ENCODE measurements at places on chromosomes 2 and 18. TPM values are rescaled to one million over a fixed set of nuclear protein-coding genes. Genes with fewer than 3 reads are reported as not detected.
A peak's percentile ranks its signal among the peaks of the same experiment; 100 is the strongest.

- DNase-seq = no peak
These were observed 1.3 kb upstream of the SP3 start for GRCh38 chr2:173966274-173967098.

DNA sequence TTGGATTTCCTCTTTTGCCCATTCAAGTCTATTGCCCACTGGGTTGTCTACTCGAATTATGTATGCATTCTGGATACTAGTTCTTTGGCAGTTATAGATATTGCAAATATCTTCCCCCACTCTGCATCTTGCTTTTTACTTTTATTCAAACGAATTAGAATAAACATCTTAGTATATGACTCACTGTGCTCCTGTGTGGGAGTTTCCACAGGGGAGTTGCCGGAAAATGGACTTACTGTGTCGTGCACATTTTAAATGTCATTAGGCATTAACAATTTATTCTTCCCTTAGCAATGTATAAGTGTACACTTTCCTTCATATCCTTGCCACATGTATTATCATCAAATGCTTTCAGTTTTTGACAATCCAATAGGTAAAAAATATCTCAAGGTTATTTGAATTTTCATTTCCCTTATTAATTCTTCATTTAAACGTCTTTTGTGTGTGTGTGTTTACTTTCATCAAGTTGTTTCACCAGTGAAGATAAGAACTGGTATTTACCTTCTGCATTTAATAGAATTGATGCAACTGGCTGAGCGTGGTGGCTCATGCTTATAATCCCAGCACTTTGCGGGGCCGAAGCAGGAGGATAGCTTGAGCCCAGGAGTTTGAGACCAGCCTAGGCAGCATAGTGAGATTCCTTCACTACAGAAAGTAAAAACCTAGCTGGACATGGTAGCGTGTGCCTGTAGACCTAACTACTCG is 4.6 kb upstream of the UGT1A5 start:
- DNase-seq = no peak

DNA sequence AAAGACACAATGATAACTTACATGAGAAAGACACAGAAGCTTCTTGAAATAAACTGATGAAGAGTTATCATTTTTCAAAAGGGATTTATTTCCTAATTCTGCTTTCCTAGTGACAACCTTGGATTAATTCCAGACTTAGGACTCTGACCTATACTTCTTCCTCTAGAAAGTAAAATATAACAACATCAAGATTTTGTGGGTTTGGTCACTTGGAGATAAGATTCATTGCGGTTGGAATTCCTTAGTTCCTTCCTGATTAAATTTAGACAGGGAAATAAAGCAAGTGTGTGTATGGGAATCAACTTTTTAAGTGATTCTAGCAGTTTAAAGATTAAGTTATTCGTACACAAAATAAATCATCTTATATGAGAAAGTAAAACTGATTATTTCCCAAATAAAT is 208.4 kb upstream of the CCDC150 start:
- DNase-seq = no peak

GRCh38 chr18:44517136-44517535 is 163.6 kb upstream of the SETBP1 start:
- DNase-seq = no peak

GRCh38 chr2:47196499-47196898 is 41.4 kb upstream of the STPG4 start:
- DNase-seq = no peak

GRCh38 chr2:40105593-40105992 is 326.5 kb upstream of the THUMPD2 start:
- no peak for DNase-seq

- no peak for DNase-seq
These were observed 13.0 kb downstream of the DTNA start for GRCh38 chr18:34723143-34723542.

DNA sequence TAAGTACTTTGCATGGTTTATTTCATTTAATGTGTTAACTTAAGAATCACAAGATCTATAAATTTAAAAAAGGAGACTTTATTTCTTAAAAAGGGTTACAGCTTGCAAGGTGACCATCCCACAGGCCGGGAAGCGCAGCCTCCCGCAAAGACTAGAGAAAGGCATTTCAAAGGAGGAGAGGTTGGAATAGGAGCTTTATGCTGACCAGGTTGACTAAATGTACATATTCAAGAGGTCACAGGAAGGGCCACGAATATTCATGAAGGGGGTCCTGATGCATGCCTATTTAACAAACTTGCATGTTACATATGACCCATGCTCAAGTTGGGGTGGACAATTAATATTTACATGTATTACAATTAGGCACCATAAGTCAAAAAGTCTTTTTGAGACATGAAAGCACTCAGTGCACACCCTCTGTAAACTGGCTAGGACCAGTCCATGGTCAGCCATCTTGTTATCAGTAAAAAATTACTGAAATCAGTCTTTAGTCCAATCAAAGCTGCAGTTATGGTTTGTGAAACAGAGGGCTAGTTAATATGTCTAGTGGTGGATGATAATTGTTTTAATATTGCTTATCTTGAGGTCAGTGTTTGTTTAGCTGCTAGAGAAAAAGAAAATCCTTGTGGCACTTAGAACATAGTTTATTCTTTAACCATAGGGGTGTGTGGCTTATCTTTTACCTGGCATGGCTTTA is 169.3 kb downstream of the KCNE4 start:
- no peak for DNase-seq

- no peak for DNase-seq
These were observed 215.4 kb upstream of the NRXN1 start for GRCh38 chr2:51247252-51247805.

DNA sequence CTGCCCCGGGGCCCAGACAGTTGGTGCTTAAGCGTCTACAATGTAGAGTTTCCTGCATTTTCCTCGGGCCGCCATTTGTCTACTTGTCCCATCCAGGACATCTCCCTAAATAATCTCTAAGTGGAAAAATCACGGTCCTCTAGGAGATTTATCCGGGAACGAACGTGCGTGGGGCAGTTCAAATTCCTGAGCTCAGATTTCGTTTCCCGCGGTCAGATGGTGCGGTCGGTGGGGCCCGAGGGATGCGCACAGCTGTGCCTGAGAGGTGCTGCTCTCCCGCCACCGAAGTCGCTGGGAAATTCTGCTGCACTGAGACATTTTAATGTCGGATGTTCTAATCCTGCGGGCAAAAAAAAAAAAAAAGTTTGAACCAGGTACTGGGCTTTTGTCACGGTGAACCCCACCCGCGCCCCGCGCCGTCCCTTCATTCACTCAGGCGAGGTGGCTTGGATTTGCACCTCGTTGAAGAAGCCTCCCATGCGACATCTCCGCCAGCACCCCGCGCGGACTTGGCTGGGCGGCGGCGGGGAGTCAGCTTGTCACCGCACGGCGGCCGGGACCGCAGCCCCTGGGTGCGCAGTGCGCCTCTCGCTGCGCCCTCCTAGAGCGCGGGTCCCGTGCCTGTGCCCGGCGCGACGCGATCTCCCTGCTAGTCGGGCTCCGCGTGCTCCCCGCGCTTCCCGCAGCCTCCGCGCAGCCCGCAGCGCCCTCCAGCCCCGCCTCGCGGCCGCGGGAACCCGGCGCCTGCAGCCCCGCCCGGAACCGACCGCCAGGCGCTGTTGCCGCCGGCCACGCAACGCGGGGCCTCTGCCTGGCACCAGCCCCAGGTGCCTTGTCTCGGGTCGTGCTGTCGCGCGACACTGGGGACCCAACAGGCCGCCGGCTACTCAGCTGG is 191.9 kb upstream of the TCF4 start:
- peak; percentile 85 for DNase-seq

- DNase-seq = no peak
These were observed 101.7 kb upstream of the ZSWIM2 start for GRCh38 chr2:186950694-186951093.

DNA sequence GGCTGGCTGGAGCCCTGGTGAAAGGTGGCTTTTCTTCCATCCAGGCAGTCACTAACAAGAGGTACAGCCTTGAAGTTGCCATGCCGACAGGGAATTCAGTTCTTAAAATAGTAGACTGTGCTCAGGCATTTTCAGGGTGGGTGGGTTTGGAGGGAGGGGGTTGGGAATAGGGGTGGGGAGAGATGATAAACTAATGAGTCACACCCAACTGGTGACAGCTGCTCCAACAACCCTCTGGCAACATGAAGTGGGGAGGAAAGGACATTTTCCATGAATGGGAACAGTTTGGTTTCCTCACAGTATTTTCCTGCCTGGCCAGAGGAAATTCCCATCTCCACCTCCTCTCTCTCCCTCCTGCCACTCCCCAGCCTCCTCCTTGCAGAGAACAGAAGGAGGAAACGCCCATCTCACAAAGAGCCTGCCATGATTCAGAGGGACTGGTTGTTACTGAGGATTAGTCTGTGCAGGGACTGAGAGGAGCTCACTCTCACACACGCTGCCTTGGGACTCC is 113.0 kb upstream of the SLC1A4 start:
- no peak for DNase-seq

GRCh38 chr2:152395572-152395971 is 60.6 kb downstream of the FMNL2 start:
- DNase-seq = no peak

DNA sequence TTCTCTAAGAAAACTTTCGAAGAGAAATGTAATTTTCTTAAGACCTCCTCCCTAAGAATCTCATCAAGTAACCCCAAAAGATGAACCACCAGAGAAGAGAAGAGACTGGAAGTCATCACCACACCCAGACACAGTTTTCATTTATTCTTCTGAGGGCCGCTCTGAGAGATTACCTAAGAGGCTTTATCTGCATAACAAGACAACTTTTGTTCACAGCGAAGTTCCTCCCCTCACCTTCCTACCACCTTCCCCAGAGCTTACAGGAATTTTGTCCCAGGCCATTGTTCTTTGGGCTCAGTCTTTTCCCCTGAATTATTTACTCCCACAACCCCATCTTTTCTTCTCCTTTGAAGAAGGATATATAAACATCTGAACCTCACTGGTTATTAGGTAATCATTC is 92.8 kb downstream of the AKAIN1 start:
- DNase-seq = no peak

DNA sequence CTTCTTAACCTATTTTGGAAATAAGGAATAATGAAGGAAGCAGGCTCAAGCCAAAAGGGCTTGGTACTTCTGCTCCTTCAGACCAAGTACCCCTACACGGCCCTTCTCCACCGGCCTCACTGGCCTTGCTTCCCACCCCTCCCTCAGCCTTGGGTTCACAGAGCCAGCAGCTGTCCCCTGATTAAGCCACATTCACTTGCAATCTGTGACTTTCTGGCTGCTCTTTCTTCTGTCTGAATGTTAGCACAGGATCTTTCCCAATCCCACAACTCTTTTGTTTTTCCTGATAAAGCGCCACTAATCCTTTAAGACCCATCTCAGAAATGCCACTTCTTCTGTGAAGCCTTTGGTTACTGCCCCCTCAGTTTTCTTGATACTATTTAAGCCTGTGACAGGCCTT is 52.4 kb downstream of the REEP1 start:
- no peak for DNase-seq

GRCh38 chr2:42905341-42906110 is 113.1 kb upstream of the HAAO start:
- peak; percentile 78 for DNase-seq

DNA sequence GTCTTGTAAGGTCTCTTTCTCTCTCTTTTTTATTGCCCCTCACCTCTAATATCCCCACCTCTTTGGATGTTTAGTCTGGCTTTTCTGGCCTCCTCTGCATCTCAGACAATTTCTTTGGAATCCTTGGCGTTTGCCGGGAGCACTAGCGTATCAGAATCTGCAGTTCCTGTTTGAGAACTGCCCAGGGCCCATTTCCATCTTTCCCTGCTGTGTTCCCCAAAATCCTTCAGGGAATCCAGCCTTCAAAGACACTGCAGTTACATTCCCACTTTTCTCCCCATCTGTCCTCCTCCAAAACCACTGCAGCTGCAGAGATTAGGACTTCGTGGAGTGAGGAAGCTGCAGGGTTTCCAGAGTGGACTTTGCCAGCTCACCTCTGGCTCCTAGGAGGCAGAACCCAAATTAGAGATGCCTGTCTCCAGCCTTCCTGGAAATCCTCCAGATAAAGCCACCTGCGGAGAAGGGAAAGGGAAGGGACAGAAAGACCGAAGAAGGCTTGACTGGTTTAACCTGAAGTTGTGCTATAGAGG is 2.7 kb downstream of the VSNL1 start:
- DNase-seq = no peak

DNA sequence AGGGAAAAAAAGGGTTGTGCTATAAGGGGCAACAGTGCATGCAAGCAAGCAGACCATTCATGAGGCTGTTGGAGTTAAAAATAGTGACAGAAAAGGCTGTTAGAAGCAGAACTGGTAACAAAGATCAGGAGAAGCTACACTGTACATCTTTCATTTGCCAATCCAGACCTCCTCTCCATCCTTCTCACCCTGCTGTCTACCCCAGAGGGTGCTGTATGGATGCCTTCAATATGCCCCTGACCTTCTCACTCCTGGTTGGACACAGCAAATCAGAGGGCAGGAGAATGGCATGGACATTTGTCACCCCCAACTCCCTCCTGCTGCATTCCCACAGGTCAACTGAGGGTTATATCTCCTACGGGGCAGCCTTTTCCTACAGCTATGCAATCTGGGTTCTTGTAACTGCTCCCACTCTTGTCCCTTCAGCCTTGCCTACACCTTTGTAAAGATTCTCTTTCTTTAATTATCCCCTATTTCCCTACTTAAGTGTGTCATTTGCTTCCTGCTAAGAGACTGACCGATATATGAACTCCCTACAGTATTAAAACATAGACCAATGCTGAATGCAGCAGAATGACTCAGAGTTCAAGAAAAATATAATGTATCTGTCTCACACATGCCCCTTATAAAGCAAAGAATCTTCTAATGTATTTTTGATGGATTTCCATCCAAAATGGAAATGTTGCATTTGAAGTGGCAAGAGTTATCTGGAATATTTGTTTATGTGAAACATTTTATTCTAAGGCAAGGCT is 169.2 kb upstream of the NCKAP5 start:
- no peak for DNase-seq

- peak; percentile 11 for DNase-seq
These were observed 48.4 kb downstream of the LRRTM1 start for GRCh38 chr2:80255918-80256781.

- DNase-seq = no peak
These were observed 251.5 kb downstream of the ZNF521 start for GRCh38 chr18:25100418-25100817.

- no peak for DNase-seq
These were observed 64.8 kb downstream of the TNS1 start for GRCh38 chr2:217938036-217938435.

- DNase-seq = no peak
These were observed 96.9 kb downstream of the TANC1 start for GRCh38 chr2:159065313-159065712.

DNA sequence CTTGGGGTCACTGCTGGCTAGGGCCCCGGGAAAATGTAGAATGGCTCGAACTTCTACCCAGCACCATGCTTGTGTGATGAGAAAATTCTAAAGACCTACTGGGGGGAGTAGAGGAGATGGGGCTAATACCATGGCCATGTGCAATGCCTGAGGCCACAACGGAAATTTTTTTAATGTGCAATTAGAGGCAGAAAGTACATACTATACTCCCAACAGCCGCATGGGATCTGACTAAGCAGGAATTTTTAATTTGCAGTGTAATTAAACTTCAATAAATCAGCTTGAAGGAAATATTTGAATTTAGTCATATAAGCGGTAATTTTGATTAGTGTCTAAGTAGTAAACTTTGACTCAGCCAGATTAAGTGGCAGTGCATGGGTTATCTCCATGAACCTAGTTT is 53.2 kb upstream of the CNGA3 start:
- no peak for DNase-seq

Gene SLC38A11
- not detected for polyA plus RNA-seq

Gene HOXD13
- polyA plus RNA-seq = not detected

Gene ALK
- 0.55 TPM for polyA plus RNA-seq

Gene ANO7
- 0.81 TPM for polyA plus RNA-seq

Gene PRPF40A
- 55.8 TPM for polyA plus RNA-seq

Gene VWA3B
- not detected for polyA plus RNA-seq

Gene FER1L5
- polyA plus RNA-seq = 0.02 TPM

Gene HOXD11
- not detected for polyA plus RNA-seq

Gene IL37
- not detected for polyA plus RNA-seq

Gene FAM124B
- not detected for polyA plus RNA-seq

Gene EEF1B2
- 720 TPM for polyA plus RNA-seq

Gene REG3A
- polyA plus RNA-seq = not detected

All from SK-N-SH (cell line).